Stimulated activated CD8-positive, alpha-beta memory T cell treated with anti-CD3 and anti-CD28 coated beads, Interleukin-4, amount 100 ng/mL, for 4 hours (primary cell): ENCODE measurements at places on chromosomes 7 and 10.

DNA sequence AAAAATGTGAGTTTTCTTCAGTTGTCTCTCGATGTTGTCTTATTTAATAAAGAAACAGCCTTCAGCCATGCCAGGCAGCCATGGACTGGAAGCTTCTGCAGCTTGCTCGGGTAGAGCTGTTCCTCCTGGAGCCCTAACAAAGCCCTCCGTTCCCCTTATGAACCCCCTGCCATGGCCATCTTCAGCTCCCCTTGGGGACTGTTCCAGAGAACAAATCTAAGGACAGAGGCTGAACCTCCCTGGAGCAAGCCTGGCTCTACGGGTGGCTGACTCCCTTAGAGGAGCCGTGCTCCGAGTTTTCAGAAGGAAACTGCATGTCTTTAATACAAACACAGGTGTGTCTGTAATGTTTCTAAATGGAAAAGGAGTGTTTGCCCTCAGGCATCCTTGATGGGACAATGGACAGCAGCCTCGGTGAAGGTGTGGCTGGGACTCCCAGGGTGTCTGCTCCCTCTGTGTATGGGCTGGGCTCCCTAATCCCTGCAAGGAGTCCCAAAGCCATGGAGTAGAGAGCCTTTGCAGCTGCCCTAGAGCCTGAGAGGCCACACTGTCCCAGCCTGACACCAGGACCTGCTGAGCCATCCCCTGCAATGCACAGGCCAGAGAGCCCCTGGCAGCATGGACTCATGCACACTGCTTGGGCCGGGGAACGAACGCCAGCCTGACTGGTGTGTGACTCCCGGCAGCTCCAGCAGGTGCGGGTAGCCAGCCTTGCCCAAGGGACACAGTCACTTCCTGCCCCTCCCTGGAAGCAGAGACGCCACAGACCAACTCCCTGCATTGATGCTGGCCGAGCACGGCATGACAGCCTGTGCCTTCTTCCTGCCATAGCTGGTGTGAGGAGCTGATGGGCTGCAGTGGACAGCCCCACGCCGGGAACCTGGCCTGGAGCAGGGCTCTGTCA lies 381.8 kb downstream of the TCERG1L start:
- DNase-seq = no peak

- no peak for DNase-seq
Observed at GRCh38 chr10:22856444-22857074, 71.3 kb upstream of the ARMC3 start.

GRCh38 chr7:107450970-107451369 lies 18.9 kb upstream of the GPR22 start:
- no peak for DNase-seq

- DNase-seq = no peak
Observed at GRCh38 chr10:4004990-4005389, 220.0 kb upstream of the KLF6 start.

DNA sequence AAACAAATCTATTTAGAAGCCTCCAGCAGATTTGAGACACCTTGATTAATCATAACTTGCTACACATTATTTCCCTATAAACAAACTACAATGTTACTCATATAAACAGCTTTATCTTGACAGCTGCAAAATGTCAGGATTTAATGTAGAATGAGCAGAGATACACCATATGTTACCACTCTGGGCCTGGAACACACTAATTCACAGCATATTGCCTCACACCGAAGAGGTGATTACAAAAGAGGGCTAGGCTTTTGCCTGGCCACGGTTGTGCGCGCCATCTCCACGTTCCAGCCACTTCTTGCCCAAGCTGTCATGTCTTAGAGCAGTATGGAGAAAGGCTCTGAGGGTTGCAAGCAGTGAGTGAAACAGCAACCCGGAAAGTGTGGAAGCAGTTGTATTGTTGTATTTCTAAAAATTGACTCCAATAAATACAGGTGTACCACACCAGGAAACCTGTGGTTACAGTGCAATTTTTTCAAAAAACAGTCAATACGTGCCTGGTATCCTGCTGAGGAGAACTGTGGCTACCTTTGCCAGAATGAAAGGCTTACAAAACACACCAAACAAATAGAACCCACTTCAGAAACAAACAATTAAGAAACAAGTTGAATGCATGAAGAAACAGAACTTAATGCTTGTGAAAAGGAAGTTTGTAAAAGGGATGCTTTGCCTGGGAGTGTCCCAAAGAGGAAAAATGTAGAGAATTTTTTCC lies 498.1 kb downstream of the PLXNA4 start:
- DNase-seq = no peak

- DNase-seq = no peak
Observed at GRCh38 chr10:101939008-101939648, 95.5 kb upstream of the KCNIP2 start.

DNA sequence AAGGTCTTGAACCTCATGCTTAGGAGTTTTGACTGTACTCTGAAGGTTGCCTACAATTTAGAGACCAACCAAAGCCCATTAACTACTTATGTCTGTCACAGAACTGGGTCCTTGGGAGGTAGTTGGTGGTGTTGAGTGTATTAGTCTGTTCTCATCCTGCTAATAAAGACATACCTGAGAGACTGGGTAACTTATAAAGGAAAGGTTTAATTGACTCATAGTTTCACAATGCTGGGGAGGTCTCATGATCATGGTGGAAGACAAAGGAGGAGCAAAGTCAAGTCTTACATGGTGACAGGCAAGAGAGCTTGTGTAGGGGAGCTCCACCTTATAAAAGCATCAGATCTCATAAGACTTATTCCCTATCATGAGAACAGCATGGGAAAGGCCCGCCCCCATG lies 319.6 kb upstream of the ZMIZ1 start:
- DNase-seq = no peak

DNA sequence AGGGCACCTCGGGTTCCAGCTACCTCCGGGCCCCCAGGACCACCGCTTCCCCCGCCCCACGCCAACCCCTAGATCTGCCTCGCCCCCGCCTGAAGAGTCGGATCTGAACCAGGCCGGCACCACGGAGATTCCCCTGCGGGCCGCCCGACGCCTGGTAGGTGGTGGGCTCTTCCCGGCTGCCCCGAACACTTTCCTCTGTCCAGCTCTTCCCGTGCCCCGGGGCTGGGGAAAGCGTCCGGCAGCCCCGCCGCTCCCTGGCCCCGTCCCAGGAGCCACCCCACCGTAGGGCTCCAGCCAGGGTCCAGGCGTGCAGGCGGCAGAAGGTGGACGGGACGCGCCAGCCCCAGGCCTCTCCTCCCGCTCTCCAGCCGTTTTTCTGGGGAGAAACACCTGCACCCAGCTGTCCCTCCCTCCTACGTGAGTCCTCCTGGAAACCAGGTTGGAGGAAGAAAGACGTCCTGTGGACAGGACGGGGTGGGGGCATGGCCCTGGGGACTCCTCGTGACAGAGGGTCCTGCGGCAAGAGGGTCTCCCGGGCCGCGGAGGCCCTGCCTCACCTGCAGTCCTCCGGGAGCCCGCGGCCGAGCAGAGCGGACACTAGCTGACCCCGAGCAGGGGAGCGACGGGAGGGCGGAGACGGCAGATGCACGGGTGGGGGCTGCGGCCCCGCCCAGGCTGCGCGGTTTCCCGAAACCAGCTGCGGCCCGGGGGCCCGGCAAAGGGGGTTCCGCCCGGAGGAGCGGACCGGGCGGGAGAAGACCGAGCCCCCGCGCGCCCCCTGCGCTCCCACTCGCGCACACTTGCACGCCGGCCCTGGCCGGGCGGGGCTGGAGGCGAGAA lies at the start of gene TMEM176B:
TSS of gene TMEM176B (minus strand) at position 624 of the 840 bp plus-strand sequence. CDS start 3,795 bp downstream, outside the sequence.
- DNase-seq = no peak

- DNase-seq = no peak
Observed at GRCh38 chr10:43524434-43525247, 49.8 kb downstream of the ZNF239 start.
